Body of pancreas (tissue), 4 donors: ENCODE measurements at places on chromosomes 5 and 9. TPM values are rescaled to one million over a fixed set of nuclear protein-coding genes. Genes with fewer than 3 reads are reported as not detected.

The PIP5K1B gene
- total RNA-seq, result 7.8 TPM

The ZFP2 gene
- total RNA-seq, result 2.6 TPM

The MYOT gene
- 1.0 TPM for total RNA-seq

The CCDC69 gene
- 44.8 TPM for total RNA-seq
